ENCODE measurements at places on chromosomes 4 and X. TPM values are rescaled to one million over a fixed set of nuclear protein-coding genes. Genes with fewer than 3 reads are reported as not detected.

The CLGN gene
- not detected for polyA plus RNA-seq

The F8A2 gene
- not detected for polyA plus RNA-seq

The MAGEH1 gene
- 6.2 TPM for polyA plus RNA-seq

The MED28 gene
- 12.3 TPM for polyA plus RNA-seq

The SRPX2 gene
- 3.9 TPM for polyA plus RNA-seq

The TEC gene
- polyA plus RNA-seq: 0.39 TPM

The CFAP47 gene
- under 0.01 TPM for polyA plus RNA-seq

The PABPC1L2A gene
- polyA plus RNA-seq: not detected

The GPRIN3 gene
- polyA plus RNA-seq: not detected

The AFF2 gene
- polyA plus RNA-seq: 0.03 TPM

The DAPP1 gene
- 73.1 TPM for polyA plus RNA-seq

The BEND2 gene
- not detected for polyA plus RNA-seq

The RAB39B gene
- 0.05 TPM for polyA plus RNA-seq

The AMBN gene
- not detected for polyA plus RNA-seq

The CNOT6L gene
- polyA plus RNA-seq: 6.5 TPM

The CHRDL1 gene
- not detected for polyA plus RNA-seq

The PRSS12 gene
- 12.5 TPM for polyA plus RNA-seq

The MAOA gene
- polyA plus RNA-seq: 69.7 TPM

The PRR32 gene
- polyA plus RNA-seq: not detected

The TXK gene
- polyA plus RNA-seq: 0.12 TPM

The TCEAL2 gene
- polyA plus RNA-seq: not detected

The WDR1 gene
- polyA plus RNA-seq: 388 TPM

The METTL14 gene
- polyA plus RNA-seq: 16.2 TPM

The GAGE12J gene
- not detected for polyA plus RNA-seq

The CCNB3 gene
- 0.98 TPM for polyA plus RNA-seq

The GPRASP2 gene
- polyA plus RNA-seq: 4.9 TPM

The PAGE2B gene
- polyA plus RNA-seq: not detected

The SSX1 gene
- not detected for polyA plus RNA-seq

The DOK7 gene
- 0.13 TPM for polyA plus RNA-seq

The ARR3 gene
- polyA plus RNA-seq: not detected

The AMOT gene
- polyA plus RNA-seq: 0.33 TPM

The BMPR1B gene
- 0.89 TPM for polyA plus RNA-seq
